ENCODE measurements at places on chromosomes 2 and 18.

DNA sequence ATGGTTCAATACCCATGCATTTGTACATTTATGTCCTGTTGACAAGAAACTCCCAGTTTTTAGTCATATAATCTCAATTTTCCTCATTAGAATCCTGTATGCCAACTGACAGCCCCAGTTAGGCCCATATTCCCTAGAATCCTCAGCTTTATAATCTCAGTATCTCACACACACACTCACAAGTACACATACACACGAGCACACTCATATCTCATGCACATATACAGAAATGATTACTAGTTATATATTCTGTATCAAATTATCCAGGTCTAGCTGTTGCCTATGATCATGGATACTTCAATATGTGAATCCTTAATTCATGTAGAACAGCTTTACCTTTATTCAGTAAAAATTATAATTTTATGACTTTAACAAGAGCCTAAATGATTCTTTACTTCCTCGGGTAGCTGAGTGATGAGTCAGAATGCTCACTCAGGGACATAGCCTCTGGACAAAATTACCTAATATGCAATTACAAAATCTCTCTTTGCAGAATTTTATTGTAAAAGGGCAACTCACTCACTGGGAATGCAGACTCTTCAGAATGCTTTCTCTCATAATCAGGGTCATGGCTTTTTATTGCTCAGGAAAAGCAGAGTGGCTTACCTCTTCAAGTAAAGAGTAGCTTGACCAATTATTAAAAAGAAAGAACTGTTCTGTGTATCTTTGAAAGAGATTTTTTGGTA, 193.6 kb upstream of the PIK3C3 start:
- no peak for DNase-seq

- DNase-seq: no peak
Measured at GRCh38 chr2:182245963-182246362, 180.9 kb downstream of the PDE1A start.

DNA sequence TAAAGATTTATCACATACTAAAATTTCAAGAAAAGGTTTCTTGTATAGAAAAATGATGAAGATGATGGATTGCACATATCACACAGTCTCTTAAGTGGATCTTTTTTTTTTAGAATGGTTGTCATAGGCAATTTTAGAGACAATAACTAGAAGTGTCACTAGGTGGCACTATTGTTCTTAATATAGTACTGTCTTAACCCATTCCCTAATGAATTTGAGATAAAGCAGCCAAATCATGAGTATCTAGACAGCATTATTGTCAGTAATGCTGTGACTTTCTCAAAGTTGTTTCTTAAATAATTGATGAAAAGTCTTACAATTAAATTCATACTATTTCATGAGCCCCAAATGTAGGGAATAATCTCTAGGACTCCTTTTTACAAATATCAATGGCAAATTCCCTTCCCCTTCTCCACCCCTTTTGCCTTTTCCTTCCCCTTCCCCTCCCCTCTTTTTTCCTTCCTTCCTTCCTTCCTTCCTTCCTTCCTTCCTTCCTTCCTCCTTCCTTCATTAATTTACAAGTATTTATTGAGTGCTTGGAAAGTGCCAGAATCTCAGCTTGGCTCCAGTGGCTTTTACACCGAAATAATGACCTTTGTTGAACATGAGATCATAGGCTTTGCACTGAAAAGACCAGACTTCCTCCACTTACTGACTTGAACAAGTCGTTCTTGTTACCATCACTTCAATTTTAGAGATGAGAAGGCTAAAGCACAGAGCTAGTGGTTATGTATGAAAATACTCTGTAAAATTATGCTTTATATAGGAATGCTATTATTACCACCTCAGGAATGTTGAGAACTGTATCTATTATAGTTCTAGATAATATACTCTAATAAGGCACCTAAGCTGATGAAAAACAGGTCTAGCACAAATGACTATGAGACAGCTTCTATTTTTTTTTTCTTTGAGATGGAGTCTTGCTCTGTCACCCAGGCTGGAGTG, 19.8 kb downstream of the MYL12B start:
- no peak for DNase-seq

- no peak for DNase-seq
Measured at GRCh38 chr2:173432049-173432754, 77.5 kb downstream of the CDCA7 start.

DNA sequence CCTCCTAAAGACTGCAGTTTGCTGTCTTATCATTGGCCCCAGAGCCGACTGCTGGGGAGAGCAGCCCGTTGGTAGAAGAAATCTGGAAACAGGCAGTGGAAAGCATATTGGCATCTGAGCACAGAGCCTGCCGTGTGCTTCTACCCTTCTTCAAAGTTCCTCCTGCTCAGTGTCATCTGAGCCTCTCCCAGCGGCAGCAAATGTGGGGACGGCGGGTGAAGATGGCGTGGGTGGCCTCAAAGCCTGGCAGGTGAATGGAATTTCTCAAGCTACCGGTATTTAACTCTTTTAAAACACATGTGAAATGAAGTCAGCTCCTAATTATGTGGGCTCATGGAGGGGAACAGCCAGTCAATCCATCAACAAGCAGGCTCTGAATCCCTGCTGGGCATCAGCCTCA, 181.6 kb upstream of the PXDN start:
- DNase-seq: no peak

DNA sequence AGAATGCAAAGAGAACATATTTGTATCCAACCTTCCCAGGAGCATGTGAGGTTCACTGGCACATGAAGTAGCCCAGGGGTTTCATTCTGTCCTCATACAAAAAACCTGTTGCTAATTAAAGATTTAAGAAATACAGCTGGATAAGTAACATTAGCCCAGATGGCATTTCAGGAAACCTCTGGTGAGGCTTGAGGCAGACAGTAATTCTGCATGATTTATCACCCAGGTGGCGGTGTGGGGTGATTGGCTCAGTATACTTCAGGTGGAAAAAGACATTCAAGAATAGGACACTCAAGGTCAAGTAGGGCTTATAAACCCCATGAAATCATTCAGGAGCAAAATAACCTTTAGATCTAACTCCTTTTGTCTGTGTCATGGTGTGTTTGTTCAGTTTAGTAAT, 237.4 kb downstream of the RNF144A start:
- DNase-seq: no peak

DNA sequence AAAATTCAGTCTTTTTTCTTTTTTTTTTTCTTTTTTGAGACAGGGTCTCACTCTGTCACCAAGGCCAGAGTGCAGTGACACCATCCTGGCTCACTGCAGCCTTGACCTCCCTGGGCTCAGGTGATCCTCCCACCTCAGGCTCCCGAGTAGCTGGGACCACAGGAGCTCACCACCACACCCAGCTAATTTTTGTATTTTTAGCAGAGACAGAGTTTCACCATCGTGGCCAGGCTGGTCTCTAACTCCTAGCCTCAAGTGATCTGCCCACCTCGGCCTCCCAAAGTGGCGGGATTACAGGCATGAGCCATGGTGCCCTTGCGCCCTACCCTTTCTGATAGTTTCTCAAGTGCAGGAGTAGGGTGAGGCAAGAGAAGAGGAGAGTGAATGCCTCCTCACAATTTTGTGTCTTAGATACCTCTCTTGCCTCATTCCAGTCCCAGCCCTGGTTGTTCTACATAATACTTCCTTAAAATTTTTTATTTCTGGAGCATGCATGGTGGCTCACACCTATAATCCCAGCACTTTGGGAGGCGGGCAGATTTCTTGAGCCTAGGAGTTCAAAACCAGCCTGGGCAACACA, 68.2 kb upstream of the CAB39 start:
- DNase-seq: no peak

DNA sequence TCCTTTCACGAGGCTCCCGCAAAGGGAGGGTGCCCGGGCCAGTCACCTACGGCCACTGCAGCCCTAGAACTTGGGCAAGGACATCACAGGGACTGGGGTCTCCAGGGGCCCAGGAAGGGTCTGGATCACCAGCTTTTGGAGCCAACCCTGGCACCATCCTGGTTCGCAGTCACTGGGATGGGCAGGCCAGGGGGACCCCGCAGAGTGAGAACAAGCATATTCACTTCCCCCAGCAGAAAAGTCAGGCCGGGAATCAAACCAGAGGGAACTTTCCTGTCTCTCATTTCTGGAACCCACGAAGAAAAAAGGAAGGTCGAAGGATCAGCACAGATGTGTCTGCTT, 15.4 kb downstream of the SMAD7 start:
- no peak for DNase-seq
